ENCODE measurements at places on chromosomes 6 and 20.

- DNase-seq, result no peak
Observed at GRCh38 chr20:10654630-10655029, 19.2 kb downstream of the JAG1 start.

GRCh38 chr6:136763255-136763654 lies 29.0 kb downstream of the MAP3K5 start:
- no peak for DNase-seq

DNA sequence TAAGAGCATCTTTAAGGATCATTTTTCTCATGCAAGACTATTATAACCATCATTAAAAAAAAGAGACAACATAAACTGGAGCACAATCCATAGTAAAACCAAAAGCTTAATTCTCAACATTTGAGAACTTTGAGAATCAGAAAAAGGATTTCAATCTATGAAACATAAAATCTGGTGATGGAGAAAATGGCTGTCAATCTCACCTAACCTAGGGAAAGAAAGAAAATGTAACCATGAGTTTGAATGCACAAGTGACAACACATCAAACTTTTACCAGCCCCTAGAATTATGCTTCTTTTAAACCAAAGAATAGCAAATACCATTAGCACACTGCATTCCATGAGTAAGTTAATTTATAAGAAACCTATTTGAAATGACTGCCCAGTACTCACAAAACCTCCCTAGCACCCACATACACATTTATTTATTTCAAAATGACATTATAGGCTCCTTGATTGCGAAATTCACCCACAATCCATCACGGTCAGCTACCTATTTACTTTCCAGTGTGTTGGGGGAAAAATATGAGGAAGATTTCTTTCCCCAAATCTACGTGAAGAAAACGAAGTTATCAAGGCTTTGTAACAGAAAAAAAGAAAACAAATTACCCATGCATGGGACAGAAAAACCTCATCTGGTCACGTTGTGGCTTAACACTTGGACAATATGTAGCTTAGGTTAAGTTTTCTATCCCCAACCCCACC lies 828 bp downstream of the ASCC3 start:
- peak; percentile 5 for DNase-seq

- peak; percentile 95 for DNase-seq
Observed at GRCh38 chr6:37171970-37172812, 2.2 kb downstream of the PIM1 start.

DNA sequence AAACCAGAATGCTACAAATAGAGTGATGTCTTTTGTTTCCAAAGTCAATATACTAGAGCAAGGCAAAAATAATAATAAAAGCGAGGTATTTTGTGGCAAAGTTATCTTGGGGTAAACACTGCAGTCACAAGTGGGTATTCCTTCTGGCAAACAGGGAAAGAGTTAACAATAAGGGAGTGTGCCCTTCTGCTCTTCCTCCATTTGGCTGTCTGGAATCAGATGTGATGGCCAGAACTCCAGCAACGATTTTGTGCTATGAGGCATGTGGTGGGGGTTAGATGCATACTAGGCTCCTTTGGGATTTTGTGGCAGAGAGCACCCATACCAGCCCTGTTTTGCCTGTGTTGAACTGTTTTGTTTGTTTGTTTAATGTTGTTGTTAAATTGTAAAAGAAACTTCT lies 2.4 kb upstream of the SLC52A3 start:
- no peak for DNase-seq

DNA sequence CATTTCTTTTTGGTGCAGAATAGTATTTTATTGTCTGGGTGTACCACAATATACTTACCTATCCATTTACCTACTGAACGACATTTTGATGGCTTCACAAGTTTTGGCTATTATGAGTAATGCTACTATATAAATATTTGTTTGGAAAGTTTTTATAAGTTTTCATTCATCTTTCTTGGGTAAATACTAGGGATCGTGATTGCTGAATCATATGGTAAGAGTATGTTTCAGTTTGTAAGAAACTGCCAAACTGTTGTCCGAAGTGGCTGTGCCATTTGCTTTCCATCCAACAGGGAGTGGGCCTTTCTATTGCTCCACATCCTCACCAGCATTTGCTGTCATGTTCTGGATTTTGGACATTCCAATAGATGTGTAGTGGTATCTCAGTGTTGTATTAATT lies 104.2 kb downstream of the CDYL start:
- DNase-seq, result no peak

DNA sequence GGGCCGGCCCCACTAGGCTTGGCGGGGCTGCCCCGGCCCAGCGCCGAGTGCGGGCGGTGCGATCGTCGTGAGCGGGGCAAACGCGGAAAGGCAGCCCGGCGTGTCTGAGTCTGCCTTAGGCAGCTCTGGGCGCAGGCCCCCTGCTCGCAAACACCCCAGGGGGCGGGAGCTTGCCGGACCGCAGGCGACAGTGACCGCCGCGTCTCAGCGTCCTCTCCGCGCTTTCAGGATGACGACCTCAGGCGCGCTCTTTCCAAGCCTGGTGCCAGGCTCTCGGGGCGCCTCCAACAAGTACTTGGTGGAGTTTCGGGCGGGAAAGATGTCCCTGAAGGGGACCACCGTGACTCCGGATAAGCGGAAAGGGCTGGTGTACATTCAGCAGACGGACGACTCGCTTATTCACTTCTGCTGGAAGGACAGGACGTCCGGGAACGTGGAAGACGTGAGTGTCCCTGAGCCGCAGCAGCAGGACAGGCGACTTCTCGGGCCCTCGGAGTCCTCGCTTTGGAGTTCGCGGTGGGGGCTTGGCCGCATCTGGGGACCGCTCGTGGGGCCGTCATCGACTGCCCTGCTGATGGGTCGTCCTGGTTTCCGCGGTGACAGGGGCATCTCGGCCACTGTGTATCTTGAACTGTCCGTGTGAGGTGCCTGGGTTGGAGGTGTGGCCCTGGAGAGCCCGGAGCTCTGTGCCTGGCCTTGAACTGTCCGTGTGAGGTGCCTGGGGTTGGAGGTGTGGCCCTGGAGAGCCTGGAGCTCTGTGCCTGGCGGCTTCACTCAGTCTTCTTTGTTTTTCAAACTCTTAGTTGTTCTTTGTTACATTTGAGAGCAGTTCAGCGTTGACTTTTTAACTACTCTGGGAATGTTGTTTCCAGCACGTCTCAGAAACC lies 786 bp downstream of the ADRM1 start:
- DNase-seq, result no peak

GRCh38 chr6:81751388-81752083 lies 945 bp downstream of the TENT5A start:
- DNase-seq, result peak; percentile 73

All from Daoy (cell line).